ENCODE measurements at places on chromosomes 2 and 18.

- DNase-seq: no peak
- no peak overlapping the region for H3K4me3 ChIP-seq
- no peaks in the 10 kb centered on the region for H3K4me1 ChIP-seq
- no peaks in the 10 kb centered on the region for H3K27me3 ChIP-seq
These were observed 11.6 kb downstream of the KCNH7 start for GRCh38 chr2:162826921-162827320.

GRCh38 chr18:76472829-76473228 lies 22.2 kb downstream of the ZNF516 start:
- no peak overlapping the region for H3K4me3 ChIP-seq
- H3K27me3 ChIP-seq: no peaks in the 10 kb centered on the region
- no peak overlapping the region for H3K27ac ChIP-seq
- DNase-seq: no peak
- no peaks in the 10 kb centered on the region for H3K4me1 ChIP-seq

GRCh38 chr2:17171446-17172049 lies 346.7 kb downstream of the RAD51AP2 start:
- no peak for DNase-seq
- no peaks in the 10 kb centered on the region for H3K27me3 ChIP-seq
- no peak overlapping the region for H3K27ac ChIP-seq
- no peaks in the 10 kb centered on the region for H3K36me3 ChIP-seq
- H3K4me1 ChIP-seq: no peaks in the 10 kb centered on the region

- H3K27ac ChIP-seq: no peak overlapping the region
- H3K4me1 ChIP-seq: no peaks in the 10 kb centered on the region
- no peak overlapping the region for H3K4me3 ChIP-seq
- no peaks in the 10 kb centered on the region for H3K27me3 ChIP-seq
These were observed 8.4 kb downstream of the POMC start for GRCh38 chr2:25159949-25160348.

DNA sequence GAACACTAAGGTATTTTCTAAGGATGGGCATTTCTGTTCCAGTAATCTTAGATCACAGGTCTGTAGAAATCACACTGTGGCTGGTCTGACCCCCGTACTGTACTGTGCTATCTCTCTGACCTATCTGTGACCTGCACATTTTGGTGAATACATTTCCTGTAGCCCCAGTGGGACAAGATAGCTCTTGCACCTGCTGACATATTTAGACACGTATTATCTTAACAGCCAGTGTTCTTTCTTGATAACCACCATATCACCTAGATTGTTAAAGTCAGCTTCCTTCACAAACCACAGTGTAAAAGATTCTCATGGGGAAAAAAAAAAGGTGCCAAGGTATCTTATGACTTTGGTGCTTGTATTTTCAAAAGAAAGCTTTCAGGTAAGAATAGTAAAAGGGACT lies 39.8 kb upstream of the TMEM247 start:
- H3K27me3 ChIP-seq: no peaks in the 10 kb centered on the region
- no peak overlapping the region for H3K4me3 ChIP-seq
- no peaks in the 10 kb centered on the region for H3K36me3 ChIP-seq
- no peak for DNase-seq

GRCh38 chr2:46477925-46478324 lies 1.4 kb upstream of the TMEM247 start:
- H3K4me1 ChIP-seq: no peaks in the 10 kb centered on the region
- H3K4me3 ChIP-seq: no peak overlapping the region
- no peaks in the 10 kb centered on the region for H3K36me3 ChIP-seq
- no peaks in the 10 kb centered on the region for H3K27me3 ChIP-seq
- H3K27ac ChIP-seq: no peak overlapping the region
- no peak for DNase-seq

- H3K27me3 ChIP-seq: no peaks in the 10 kb centered on the region
- H3K4me3 ChIP-seq: no peak overlapping the region
- no peak for DNase-seq
These were observed 79.7 kb downstream of the TMEM17 start for GRCh38 chr2:62426154-62426912.

DNA sequence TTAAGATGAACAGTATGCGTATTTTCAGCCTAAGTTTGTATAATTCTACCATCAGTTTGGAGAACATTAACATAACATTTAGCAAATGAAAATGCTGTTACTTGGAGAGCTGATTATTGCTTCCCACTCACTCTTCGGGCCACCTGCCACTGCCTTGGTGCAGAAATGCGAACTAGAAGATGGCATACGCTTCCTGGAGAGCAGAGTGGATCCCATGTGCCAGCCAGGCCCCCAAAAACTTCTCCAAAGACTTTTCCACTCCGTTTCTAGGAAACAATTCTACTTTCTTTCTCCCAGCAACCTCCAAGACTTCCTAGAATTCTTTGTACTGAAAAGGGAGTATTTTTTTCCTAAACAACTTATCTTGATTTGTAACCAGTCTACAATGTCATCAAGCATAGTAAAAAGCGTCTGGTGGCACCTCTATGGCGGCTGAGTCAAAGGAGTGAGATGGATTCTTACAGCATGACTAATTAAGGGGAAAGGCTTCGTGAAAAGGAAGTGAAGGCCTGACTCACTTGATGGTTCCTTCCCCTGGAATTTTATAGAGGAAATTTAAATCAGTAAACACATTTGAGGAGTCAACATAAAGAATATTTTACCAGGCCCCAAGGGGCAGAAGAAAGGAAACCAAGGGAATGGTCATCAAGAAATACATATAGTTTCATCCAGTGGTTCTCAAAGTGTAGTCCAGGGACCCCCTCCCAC lies 36.6 kb downstream of the FEZ2 start:
- no peaks in the 10 kb centered on the region for H3K27me3 ChIP-seq
- no peak overlapping the region for H3K4me3 ChIP-seq
- DNase-seq: no peak
- H3K36me3 ChIP-seq: no peaks in the 10 kb centered on the region
- peak overlapping the region; percentile 49 for H3K27ac ChIP-seq
- H3K4me1 ChIP-seq: no peaks in the 10 kb centered on the region

DNA sequence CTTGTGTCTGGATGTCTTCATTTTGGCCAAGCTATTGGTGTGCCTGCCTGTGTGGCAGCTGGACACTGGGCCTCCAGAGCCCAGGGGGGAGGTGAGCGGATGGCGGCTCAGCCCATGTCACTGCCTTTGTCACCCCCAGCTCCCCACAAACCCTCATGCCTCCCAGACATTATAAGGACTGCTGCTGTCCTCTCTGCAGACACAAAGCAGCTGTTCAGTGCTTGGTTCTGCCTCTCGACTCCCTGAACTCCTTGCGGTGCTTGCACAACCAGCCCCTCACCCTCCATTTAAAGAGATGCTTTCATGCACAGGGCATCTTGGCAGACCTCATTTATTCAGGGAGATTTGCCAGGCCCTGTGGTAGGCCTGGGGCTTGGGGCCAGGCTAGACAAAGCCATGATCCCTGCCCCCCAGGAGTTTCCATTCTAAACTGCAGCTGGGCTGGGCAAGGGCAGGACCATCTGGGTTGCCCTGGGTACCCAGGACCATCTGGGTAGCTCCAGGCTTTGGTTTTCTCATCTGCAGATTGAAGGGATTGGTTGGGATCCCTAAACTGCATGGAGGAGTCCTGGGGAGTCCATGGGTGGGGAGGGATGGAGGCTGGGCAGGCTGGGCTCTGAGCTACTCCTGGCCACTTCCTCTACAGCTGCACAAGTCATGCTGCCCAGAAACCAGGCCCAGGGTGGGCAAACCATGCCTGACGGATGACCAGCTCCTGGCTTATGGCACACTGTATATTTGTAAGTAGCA lies 168.5 kb downstream of the CELF4 start:
- H3K27me3 ChIP-seq: no peaks in the 10 kb centered on the region
- no peak overlapping the region for H3K27ac ChIP-seq
- H3K4me1 ChIP-seq: no peaks in the 10 kb centered on the region
- H3K36me3 ChIP-seq: no peaks in the 10 kb centered on the region
- no peak overlapping the region for H3K4me3 ChIP-seq
- no peak for DNase-seq

DNA sequence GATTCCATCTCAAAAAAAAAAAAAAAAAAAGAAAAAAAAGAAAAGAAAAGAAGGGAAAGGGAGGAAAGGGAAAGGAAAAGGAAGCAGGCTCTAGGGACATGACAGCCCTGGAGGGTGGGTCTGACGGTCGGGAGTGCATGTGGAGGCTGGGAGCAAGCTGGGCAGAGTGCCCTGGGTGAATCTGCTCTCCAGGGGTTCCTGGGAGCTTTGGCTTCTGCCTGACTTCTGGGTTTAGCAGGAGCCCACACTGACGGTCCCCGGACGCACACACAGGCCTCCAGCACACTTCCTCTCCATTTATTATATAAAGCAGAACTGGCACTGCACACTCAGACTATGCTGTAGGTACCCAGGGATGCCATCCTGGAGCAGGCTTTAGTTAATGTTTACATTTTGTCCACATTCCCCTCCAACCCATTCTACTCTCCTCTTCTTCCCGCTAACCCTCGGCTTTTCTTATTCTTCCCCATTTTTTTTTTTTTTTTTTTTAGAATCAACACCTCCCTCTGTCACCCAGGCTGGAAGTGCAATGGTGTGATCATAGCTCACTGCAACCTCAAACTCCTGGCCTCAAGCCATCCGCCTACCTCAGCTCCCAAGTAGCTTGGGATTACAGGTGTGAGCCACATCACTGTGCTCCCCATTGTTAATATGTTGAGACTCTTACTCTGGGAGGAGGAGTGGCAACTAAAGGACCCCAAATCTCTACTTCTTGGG lies 151.1 kb upstream of the SLC1A4 start:
- no peaks in the 10 kb centered on the region for H3K4me1 ChIP-seq
- no peaks in the 10 kb centered on the region for H3K27me3 ChIP-seq
- H3K4me3 ChIP-seq: no peak overlapping the region
- no peak for DNase-seq

- H3K27me3 ChIP-seq: no peaks in the 10 kb centered on the region
- H3K36me3 ChIP-seq: no peaks in the 10 kb centered on the region
- no peak overlapping the region for H3K27ac ChIP-seq
- no peak for DNase-seq
- no peaks in the 10 kb centered on the region for H3K4me1 ChIP-seq
These were observed 230.9 kb upstream of the FSIP2 start for GRCh38 chr2:185507719-185508118.

DNA sequence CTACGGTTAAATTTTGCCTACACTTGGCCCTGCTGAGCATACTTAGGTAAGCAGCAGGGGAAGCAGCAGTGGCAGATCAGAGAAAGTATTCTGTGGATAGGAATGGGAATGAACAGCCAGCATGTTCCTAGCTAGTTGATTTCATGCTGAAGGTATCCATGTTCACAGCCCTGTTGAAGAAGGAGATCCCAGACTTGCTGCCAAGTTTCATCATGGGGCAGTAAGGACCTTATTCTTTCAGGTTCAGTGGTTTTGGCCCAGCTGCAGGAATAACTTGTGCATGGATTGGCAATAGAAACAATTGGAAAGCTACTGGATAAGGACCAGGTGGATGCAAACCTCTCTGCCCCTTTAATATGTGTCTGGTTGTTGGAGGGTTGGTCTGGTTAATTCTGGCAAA lies 98.2 kb upstream of the TMEM178A start:
- no peaks in the 10 kb centered on the region for H3K36me3 ChIP-seq
- H3K4me3 ChIP-seq: no peak overlapping the region
- H3K4me1 ChIP-seq: no peaks in the 10 kb centered on the region
- DNase-seq: no peak
- peak overlapping the region; percentile 38 for H3K27ac ChIP-seq

All from breast epithelium (tissue), 4 donors.